ENCODE measurements at places on chromosomes 2 and 18.
A peak's percentile ranks its signal among the peaks of the same experiment; 100 is the strongest.

DNA sequence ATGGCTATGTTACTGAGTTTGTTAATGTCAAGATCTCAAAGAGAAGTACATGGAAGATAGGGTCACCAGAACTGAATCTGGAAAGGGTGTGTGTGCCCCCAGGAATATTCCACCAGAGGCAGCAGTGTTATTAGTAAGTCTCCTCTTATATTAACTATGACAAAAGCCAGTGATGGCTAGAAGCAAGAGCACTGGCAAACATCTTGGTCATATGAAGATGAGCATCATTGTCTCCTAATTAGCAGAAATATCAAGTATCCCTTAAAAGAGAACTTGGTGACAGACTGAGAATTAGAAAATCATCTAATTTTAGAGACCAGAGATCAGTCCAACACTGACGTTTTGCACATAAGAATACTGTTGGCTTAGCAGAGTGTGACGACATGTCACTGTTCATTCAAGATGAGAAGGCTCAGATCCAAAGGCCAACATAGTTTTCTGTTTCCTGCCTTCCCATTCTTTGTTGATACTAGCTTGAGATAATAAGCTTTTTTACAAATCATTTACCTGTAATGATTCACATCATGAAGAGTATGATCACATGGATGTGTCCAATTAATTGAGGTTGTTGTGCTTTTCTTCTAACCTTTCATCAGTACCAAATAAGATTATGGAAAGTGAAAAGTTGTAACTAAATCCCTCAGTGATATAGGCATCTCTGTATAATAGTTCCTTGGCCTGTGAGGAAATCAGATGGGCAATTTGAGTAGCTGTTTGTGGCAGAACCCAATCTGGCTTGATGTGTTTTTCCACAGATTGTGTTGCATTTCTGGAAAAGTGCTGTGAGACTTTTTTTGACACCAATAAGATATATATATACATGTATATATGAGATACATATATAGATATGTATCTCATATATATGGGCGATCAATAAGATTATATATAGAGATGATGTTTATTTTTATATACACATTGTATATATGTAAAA is 44.5 kb downstream of the MAPRE2 start:
- DNase-seq: no peak

GRCh38 chr18:519019-519879 is 18.7 kb upstream of the COLEC12 start:
- peak; percentile 86 for DNase-seq

DNA sequence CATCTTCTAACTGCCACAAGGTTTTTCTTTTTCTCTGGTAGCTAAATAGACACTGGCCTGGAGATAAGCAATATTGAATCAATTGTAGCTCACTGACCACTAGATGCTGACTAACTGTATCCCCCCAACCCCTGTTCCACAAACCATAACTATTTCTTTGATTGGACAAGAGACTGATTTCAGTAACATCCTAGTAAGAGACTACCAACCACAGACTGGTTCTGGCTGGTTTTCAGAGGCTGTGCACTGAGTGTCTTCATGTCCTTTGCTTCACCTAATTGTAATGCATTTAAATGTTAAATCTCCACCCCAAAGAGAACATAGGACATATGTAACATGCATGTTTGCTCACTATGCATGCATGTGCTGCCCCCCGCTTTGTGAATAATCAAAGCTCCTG is 3.2 kb upstream of the AAK1 start:
- DNase-seq: no peak

DNA sequence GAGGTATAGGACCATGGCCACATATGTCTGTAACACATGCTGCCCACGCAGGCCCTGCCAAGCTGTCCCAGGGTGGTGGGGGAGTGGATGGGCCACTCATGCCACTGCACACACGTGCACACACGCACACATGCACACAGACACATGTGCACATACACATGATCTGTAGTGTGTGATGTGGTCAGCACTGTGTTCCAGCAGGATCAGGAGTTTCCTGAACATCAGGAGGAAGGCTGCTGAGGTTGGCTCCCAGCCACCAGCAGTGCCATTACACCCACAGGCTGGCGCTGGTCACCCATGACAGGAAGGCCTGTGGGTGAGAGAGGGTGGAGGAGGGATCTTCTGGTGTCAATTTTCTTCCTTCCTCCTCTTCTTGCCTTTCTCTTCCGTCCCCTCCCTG is 44.7 kb downstream of the POMC start:
- DNase-seq: no peak

GRCh38 chr2:128978212-128978611 is 659.5 kb upstream of the HS6ST1 start:
- DNase-seq: no peak

- DNase-seq: no peak
Observed at GRCh38 chr2:179051250-179051649, 1.3 kb upstream of the CCDC141 start.

- no peak for DNase-seq
Observed at GRCh38 chr18:70461323-70462077, 172.7 kb downstream of the SOCS6 start.

DNA sequence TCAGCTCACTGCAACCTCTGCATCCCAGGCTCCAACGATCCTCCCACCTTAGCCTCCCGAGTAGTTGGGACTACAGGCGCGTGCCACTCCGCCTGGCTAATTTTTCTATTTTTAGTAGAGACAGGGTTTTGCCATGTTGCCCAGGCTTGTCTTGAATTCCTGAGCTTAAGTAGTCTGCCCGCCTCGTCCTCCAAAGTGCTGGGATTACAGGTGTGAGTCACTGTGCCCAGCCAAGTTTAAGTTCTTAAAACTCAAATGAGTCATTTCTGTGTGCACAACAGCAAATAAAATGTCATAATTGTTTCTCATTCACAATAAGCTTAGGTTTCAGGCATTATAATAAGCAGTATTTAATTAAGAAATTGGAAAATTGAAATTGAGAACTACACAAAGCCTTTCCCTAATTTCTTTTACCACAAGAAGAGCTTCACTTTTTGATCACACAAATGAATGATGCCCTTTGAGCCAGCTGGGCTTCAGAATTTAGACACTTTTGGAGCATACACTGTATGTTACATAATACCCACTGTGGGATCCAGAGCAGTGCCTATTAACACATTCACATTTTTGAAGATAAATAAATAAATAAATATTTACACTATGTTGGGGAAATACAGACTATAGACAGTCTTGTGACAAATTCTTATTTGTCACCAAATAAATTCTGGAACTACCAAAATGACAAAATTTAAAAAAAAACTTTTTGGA is 8.6 kb upstream of the ME2 start:
- DNase-seq: peak; percentile 86

DNA sequence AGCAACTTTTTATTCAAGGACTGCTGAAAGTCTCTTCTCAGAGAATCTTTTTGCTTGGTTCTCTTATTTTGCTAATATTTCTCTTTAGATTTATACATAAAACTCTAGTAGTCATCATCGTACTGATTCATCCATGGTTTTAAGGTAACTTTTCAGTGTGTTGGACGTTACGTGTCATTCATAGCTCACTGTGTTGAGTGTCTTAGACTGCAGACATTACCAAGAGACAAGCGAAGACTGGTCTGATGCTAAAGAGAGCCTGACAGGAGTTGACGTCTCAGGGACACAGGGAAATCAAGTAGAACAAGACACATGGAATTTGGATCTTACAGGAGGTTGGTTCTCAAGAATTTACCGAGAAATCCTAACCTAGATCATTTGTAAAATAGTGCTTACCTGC is 25.5 kb downstream of the RBM44 start:
- DNase-seq: no peak

DNA sequence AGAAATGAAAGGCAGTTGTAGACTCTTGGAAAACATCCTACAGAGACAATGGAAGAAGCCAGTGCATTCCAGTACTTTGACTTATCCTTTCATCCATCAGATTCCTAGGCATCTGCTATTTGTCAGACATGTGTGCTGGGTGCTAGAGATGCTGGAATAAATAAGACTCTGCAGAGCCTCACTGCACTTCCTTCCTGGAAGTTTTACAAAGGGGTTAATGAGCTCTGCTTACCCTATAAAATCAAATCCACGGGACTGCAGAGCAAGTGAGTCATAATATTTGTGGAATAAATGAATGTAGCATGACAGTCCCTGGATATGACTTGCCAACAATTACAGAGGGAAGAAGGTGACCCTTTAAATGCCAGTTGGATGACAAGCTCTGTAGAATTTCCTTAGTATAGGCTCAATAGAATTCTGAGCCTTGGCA is 52.7 kb upstream of the NPAS2 start:
- no peak for DNase-seq

DNA sequence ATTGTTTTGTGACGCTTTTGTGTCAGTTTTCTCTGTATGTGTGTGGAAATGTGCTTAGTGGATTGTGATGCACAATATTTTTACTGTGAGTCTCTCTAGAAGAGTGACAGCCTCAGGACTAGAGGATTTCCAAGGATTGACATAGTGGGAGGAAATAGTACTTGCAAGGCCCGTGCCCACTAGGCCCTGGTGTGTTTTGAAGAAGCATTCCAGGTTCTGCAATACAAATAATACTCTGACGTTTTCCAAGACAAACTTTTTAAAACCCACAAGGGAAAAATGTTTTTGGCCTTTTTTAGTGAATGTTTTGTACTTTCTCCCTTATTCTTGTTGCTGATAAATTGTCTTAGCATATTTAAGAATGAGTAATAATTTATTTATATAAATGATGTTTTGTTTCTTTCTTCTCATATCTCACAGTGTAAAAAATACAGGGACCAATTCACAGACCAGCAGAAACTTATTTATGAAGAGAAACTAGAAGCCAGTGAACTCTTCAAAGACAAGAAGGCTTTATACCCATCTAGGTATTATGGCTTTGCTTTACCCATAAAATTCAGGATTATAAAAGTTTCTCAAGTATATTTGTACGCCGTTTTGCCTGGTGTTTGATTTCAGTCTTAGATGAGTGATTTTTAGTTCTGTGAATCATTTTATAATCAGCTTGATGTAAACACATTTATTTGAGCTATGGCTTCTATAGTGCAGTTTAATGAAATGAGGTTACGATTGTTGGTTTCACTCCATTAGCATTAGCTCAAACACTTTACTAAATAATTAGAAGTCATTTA is 165.6 kb downstream of the MYO1B start:
- no peak for DNase-seq

DNA sequence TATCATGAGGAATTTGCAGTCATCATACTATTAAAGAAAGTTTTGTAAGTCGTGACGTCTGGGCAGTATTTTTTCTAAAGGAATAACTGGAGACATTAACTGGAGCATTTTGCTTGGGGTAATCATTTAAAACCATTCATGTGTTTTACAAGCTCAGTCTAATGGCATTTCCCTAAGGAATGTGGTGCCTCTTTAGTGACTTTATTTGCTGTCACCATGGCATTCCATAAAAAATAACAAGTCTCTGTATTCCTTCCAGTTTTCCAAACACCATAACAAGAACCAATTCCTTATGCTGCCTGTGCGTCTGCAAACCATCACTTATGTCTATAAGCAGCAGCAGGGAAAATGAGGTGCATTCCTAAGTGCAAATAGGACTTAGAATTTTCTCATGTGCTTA is 82.8 kb downstream of the EPB41L3 start:
- DNase-seq: no peak

- DNase-seq: no peak
Observed at GRCh38 chr18:48184118-48184517, 225.1 kb downstream of the ZBTB7C start.

DNA sequence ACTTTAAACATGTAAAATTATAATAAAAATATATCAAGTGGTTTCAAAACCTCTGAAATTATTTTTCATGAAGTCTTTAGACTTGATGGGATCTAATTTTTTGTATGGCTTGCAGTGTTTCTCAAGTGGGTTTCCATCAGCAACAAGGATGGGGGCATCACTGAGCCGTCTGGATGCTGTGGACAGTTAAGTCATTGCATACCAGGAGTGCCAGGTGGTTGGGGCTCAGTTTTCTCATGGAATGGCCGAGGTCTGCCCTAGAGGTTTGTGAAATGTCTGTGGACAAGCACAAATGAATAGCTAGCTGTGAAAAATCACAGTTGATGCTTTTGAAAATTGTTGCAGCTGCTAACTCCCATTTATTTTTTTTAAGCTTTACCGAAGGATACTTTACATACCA is 1.7 kb downstream of the PRELID3A start:
- DNase-seq: peak; percentile 29

GRCh38 chr2:214807653-214808052 is 1.8 kb downstream of the BARD1 start:
- DNase-seq: peak; percentile 8

DNA sequence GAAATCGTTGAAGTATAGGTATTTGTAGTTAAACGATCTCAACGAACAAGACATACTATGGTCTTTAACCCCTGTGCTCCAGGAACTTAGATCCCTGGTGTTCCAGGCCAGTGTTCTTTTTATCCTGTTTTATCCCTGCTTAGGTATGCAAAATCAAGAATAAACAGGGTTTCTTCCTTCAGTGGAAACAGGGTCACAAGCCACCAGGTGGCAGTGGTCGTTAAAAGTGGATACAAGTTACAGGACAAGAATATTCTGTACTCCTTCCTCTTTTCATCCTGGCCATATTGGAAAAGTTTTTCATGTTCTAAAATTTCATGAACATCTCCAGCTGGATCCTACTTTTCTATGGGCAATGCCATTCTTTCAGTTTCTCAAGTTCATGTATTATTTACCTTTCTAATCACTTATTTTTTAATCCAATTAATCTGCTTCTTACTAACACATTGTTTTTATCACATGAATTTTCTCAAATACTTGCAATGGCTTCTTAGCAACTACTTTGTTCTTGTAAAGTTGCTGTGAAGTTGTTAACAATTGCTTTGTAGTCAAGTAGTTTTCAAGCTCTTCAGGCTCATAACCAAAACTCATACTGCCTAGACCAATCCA is 16.4 kb upstream of the HNMT start:
- peak; percentile 80 for DNase-seq

DNA sequence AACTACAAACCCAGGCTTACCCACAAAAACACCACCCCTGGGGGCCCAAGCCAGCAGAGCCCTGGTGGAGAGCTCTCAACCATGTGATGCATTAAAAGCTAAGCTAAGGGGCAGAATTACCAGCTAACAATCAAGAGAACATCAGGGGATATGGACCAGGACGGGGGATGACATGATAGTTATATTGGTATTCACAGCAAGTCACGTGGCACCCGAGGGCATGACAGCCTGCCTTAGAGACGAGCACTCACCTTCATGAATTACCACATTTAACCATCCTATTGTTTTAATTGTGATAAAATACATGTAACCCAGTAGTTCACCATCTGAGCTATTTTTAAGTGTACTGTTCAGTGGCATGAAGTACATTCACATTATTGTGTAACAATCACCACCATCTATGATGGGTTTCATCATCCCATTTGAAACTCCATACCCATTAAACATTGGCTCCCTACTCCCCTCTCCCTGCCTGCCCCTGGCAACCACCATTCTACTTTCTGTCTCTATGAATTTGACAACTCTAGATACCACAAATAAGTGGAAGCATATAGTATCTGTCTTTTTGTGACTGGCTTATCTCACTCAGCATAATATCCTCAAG is 245.6 kb downstream of the ANAPC1 start:
- no peak for DNase-seq

GRCh38 chr2:26459991-26460612 is 17.8 kb downstream of the OTOF start:
- no peak for DNase-seq

DNA sequence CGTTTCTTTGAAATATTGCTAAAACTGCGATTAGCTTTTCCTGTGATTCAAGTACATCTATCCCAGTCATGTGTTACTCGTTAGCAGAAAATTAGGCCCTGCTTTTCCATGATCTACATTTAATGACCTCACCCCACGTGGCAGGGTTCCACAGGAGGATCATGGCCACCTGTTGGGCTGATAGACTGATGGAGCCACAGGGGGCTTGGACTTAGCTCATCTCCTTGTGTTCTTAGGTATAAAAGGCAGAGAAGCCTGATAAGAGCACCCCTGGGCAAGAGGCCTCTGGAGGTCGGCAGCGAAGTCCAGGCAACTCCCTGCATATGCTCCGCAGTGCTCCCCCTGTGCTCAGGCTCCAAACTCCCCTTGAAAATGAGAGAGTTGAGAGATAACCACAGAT is 12.9 kb downstream of the FZD7 start:
- no peak for DNase-seq

Data from iris pigment epithelial cell (primary cell).